ENCODE measurements at places on chromosomes 3 and 15.

DNA sequence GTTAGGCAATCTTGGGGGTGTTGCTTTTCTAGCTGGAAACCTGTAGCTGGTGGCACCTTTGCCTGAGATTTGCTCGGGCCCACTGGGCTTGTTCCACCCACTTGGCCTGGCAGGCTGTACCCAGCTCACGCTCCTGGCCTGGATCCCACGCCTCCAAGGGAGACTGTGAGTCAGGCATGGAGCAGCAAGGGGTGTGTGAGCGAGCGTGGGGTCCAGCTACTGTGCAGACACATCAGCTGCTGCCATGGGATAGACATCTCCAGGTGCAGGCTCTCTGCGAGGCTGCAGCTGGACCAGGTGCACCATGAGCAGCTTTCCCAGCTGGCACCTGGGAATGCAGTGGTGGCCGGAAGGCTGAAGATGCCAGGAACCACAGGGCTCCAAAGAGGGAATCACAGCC is 36.0 kb downstream of the NR1D2 start:
- no peak for DNase-seq

DNA sequence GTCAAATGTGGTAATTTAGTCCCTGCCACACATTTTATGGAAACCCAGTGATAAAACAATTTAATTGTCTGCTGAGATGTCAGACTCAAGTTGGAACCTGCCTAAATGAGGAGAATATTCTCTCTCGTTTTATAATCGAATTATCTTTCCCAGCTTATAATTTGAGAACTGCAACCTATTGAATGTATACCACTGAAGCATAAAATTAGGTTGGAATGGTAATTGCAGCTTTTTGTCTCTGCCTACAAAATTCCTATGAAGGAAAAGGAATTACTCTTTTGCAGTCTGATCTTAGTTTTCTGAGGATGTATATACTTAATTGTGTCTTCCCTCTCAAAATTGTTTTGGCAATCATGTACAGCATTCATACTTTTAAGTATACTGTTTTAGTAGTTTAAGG is 28.9 kb downstream of the RAD51 start:
- no peak for DNase-seq

- no peak for DNase-seq
These were observed 15.4 kb downstream of the SCN5A start for GRCh38 chr3:38634111-38634510.

DNA sequence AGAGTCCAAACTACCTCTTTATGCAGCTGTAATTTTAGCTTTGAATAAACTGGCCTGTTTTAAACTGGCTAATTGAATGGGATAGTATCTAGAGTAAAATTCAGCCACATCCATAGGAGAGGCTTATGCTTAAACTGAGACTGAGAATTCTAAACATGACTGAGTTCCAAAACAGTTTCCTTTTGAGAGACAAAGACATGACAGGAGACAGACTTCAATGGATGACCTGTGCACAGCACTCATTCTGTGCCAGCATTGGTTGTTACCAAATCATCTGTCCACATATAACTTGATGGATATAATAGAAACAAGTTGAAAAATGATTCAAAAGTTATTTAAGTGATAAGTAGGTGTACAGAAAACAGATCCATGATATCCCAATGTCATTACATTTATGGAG is 20.9 kb downstream of the IL12A start:
- no peak for DNase-seq

DNA sequence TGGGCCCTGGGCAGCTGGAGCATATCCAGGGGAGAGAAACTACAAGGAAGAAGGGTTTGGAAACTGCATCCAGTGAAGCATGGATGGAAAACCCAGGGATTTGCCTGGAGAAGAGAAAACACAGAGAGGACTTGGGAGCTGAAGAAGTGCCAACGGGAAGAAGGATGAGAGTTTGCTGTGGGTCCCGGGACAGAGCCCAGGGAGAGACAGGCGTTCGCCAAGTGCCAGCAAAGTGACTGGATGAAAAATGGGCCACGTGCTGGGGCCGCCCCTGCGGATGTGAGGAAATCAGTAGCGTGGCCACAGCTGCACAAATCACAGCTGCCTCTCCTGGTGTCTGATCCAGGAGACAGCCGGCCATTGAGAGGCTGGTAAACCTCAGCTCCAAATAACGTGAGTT is 70.4 kb downstream of the HES1 start:
- DNase-seq: peak; percentile 72

DNA sequence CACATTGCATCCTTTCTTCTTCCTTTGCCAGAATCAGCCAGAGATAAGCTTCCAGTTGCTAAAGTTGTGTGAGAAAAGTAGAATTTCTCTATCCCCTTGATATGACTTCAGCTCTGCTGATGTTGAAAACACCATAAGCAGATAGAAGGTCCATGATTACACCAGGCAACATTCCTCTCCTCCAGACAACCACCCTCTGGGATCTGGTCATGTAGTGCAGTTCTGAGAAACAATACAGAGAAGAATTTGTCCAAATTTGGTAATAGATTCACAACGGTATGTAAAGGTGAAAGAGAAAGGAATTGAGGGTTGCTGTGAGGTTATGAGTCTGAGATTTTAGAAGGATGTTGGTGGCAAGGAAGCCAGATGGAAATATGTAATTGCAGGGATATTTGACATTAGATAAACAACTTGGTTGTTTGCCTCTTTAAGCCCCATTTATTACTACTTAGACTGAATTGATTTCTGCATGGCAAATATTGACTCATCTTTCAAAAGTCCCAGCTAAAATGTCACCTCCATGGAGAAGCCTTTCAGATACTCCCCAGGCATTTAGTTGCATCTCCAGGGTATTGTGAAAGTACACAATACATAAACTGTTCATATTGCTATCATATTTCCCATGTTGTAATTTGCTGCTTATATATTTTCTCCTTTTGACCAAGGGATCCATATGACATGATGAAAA is 134.9 kb downstream of the GAP43 start:
- peak; percentile 86 for DNase-seq

- DNase-seq: no peak
These were observed 32.6 kb upstream of the RAB6B start for GRCh38 chr3:133928136-133928893.

GRCh38 chr3:74844428-74844827 is 230.0 kb upstream of the CNTN3 start:
- DNase-seq: no peak

DNA sequence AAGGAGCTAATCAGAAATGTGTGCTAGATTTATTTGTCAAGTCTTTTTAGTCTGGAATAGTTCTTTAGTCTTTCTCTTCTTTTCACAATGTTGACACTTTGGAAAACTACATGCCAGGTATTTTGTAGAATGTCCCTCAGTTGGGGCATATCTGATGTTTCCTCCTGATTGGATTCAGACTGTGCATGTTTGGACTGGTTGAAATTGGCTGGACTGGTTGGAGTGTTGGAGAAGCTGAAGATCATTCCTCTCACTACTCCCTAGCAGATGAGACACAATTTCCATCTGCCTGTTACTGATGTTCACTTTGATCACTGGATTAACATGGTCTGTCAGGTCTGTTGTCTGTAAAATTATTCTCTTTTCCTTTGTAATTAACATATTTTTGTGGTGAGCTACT is 3.7 kb downstream of the NME9 start:
- DNase-seq: no peak

- DNase-seq: no peak
These were observed 41.9 kb downstream of the TMEM266 start for GRCh38 chr15:76101655-76102054.

DNA sequence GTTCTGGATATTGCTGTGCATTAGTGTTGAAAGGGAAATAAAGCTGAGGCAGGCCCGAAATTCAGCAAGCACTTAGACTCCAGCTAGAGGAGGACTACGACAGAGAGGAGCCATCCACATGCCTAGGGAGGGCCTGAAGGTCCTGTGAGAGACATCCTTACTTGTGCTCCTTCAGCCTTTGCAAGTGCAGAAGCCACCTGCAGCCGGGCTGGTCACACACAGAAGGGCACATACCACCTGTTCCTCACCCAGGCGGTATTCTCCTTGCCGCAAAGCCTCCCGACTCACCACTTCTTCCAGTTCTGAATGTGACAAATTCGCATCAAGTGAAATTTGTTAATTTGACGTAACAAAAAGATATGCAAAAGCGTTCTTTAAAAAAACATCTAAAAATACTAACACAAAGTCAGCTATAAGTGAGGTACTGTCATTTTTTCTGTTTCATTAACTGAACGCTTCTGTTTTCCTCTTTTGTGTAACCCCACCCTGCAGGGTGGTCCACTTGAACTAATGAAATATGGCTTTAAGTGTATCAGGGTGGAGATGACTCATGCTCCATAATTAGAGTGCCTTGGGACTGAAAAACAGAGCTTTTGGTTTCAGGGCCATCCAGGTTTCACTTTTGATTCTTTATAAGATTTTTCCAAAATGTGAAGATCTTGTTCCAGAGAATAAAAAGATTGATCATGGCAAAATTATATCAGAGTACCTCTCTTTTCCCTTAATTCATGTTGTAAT is 467.9 kb upstream of the ATP11B start:
- no peak for DNase-seq

DNA sequence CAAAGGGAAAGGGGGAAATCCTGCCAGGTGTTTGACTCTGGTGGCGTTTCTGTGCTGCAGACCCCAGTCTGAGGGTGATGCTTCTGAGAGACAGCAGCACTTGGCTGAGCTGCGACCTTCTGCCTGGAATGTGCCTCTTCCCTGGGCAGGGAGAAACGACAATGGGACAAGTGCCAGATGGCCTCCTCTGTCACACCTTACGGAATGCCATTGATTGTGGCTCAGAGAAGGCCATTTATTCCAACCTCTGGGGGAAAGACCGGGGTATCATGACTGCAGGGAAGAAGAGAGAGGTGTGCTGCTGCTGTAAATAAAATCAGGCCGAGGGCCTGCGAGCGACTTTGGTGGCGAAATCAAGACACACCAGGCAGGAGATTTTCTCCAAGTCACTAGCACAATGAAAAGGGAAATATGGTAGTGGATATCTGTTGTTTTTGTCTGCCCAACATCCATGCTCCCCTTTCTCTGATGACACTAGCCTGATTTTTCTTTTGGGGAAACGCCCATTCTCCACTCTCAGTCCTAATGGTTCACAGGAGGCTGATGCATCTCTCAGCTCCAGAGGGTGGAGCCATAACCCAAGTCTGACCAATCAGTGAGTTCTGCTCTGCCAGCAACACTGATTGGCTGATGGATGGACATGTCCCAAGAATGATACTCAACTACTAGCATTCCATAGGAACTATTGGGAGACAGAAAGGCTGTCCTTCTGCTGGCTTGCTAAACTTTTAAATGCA is 336.1 kb downstream of the FOXP1 start:
- no peak for DNase-seq

DNA sequence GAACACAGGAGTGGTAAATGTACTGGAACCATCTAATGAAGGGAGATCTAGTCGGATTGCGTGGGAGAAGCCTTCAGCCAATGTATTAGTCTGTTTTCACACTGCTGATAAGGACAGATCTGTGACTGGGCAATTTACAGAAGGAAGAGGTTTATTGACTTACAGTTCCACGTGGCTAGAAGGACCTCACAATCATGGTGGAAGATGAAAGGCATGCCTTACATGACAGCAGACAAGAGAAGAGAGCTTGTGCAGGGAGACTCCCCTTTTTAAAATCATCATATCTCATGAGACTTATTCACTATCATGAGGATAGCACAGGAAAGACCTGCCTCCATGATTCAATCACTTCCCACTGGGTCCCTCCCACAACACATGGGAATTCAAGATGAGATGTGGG is 17.0 kb downstream of the HRG start:
- no peak for DNase-seq
